ENCODE measurements at places on chromosomes 7 and 10.

- DNase-seq, result no peak
Observed at GRCh38 chr7:140059273-140060242, 3.2 kb downstream of the PARP12 start.

GRCh38 chr7:149797771-149798170 lies 24.4 kb upstream of the ZNF467 start:
- DNase-seq, result no peak

DNA sequence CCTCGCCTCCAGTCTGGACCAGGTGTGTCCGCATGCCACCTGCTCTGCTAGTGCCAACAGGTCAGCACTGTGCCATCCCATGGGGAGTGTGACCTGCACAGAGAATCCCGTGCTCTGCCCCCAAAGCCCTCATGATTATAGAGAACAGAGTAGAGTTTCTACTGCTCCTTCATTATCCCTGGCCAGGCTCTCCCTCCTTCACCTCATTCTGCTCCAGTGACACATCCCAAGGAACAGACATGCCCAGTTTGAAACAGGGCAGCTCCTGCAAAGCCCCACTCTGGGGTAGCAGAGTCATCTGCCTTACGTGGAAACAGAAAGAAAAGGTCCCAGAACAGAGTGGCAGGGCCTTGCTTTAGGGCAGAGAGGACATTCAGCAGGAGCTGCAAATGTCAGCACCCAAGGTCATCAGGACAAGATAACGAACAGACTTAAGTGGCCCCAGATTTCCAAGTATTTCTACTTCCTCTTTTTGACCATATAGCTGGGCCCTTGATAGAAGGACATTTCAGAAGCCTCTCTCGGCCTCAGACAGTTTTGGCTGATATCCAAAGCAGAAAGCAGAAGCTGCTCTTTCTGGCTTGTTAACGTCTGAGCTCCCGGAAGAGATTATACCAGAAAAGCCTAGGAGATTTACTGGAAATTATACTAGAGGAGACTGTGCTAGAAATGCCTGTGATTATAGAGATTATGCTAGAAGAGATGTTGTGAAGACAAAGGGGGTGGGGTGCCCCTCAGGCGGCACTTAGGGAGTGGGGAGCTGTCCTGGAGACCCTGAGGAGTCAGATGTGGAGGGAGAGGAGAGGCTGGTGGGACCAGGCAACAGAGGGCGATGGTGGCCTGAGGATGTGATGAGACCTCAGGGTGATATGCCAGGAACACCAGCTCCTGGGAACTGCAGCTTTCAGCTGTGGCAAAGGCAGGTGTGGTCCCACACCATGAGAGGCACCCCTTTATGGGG lies 12.6 kb downstream of the TMEM176B start:
- no peak for DNase-seq

DNA sequence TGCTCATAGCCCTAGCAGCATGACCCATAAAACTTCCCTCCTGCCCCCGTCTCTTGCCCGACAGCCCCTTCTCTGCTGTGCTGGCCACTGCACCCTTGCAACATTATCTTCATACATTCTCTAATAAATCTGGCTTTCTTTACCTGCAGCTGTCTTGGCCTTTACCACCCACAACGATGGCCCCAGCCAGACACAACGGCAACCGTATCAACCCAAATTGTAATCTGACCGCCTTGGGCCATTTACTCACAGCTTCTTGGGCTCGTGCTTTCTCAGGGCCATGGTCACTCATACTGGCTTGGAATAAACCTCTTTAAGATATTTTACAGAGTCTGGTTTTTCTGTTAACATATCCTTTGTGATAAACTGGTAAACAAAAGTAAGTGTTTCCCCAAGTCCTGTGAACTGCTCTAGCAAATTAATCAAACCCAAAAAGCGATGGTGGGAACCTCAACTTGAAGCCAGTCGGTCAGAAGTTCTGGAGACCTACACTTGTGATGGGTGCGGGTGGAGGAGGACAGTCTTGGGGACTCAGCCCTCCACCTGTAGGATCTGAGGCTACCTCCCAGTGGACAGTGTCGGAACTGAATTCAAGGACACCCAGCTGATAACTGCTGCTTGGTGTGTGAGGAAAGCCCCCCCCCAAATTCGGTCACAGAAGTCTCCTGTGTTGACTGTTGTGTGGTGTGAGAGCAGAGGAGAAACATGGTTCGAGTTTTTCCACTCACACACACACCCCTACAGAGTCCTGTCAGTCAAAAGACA lies 87.6 kb upstream of the ATP6V0A4 start:
- no peak for DNase-seq

GRCh38 chr10:6197321-6197720 lies 5.4 kb upstream of the PFKFB3 start:
- DNase-seq, result no peak

- DNase-seq, result no peak
Observed at GRCh38 chr7:106613848-106614560, 47.0 kb downstream of the CCDC71L start.

DNA sequence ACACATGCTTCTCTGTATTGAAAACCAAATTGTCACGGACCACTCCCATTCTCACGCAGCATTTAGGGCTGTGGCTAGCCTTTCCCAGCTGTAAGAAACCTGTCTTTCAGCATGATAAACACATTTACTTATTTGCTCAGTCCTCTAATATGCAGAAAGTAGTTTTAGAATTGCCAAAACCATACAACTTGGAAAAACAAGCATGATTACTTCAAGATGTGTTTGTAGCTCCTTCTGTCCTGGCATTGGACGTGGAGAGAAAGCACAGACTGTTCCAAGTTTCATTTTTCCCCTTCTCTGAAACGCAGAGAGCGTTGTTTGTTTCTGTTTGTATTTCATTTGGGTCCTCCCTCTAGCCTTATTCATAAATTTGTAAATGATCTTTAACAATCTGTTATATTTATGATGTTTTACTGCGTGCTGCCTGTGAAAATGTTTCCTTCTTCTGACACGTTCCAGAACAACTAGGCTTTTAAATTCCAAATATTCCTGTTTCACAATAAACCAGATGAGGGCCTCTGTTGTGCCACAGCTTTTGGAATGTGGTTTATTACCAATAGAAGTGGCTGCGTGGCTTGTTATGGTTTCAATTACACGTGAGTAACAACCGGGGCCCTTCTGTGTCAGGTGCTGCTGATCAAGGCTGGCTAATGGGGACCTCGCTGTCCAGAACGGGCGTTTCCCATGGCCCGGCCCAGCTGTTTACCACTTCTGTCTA lies 26.1 kb downstream of the MNX1 start:
- no peak for DNase-seq

DNA sequence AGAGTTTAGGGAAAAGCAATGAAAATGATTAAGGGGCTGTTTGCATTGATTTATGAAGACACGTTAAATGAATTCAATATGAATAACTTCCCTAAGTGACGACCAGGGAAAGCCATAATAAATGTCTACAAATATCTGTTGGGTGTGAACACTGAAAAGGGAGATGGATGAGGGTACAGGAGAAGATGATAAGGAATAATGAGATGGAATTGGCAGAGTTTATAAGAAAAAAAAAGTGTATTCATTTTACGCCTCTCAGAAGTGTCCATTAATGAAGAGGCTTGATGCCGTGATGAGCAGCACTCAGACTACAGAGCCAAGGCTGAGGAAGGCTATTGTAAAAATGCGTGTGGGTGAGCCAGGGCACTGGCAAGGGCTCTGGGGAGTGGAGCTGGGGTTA lies 346.7 kb upstream of the AKR1E2 start:
- DNase-seq, result no peak

DNA sequence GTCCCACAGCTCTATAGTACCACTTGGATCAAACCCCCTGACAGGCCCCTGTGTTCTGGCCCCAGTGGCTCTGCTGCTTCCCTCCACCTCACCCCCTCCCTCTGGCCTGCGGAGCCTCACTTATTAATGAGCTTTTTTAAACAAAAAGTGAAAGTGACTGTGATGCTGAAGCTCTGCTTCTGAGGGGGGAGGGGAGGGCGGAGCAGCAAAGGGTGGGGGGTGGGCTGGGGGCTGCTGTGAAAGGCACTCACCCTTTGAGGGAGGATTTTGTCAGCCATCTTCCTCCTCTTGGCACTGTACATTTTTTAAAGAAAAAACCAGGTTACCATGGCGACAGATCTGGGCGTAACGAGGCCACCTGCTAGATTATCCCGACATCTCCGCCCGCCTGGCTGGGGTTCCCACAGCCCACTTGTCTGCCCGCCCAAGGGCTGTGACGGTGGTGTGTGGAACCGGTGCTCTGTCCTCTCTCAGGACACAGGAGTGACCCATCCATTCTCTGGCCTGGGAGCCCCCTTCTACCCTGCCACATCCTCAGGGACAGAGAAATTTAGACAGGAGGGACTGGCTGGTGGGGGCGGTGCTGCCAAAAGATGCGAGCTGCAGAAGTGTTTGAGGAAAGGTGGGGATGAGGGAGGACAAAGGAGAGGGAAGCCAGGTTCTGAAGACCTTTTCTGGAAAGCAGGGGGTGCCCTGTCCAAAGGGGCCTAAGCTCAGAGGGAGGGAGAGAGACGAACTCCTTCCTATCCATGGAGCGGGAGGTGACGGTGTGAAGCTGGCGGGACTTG lies 4.9 kb downstream of the SMARCD3 start:
- DNase-seq, result no peak

- DNase-seq, result no peak
Observed at GRCh38 chr10:3619241-3619640, 165.8 kb downstream of the KLF6 start.

Measured in activated B cell treated with CpG ODN at 0.5 μM for 24 hours (primary cell).